ENCODE measurements at places on chromosomes 2 and 18.

- DNase-seq, result no peak
These were observed 20.8 kb upstream of the SOS1 start for GRCh38 chr2:39141334-39142271.

DNA sequence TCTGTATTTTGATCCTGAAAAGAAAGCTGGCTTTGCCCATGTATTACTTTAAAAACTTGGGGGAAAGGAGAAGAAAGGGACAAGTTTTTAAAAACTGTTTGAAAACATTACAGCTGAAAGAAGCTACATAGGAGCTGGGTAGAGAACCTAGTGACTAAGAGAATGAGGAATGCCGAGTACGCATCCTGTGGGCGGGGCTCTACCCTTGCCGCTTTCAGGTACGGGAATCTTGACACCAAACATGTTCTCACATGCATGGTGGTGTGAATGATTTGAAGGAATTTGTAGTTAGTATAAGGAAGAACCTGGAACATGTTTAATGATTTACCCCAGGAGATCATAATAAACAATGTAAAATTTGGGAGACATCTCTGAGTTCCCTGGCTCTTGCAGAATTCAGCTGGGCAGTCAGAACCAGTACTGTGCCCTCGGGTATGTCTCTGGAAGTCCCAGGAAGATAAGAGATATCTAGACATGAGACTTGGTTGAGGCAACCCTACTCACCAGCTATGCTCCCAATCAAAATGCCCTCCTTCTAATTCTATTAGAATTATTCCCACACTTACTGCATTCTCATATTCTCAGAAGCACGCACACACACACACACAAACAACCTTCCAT is 16.5 kb upstream of the TGFA start:
- peak; percentile 53 for DNase-seq

GRCh38 chr2:25473758-25474340 is 132.1 kb upstream of the DNMT3A start:
- DNase-seq, result no peak

DNA sequence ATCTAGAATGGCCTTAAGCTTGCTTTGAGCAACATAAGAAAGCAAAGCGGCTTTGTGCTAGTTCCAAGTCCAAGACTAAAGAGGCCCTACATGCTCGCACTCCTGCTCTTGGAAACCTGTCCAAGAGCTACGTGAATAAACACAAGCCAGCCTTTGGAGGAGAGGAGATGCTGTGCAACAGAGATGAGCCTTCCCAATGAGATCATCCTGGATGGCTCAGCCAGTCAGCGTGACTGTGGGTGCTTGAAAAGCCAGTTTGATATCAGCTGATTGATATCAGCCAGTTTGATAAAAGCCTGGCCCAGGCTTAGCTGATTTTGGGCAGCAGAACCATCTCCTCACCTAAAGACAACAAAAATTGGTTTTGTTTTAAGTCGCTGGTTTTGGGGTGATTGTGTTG is 481.0 kb upstream of the DSEL start:
- no peak for DNase-seq

- no peak for DNase-seq
These were observed 10.2 kb downstream of the USP37 start for GRCh38 chr2:218557941-218558340.

DNA sequence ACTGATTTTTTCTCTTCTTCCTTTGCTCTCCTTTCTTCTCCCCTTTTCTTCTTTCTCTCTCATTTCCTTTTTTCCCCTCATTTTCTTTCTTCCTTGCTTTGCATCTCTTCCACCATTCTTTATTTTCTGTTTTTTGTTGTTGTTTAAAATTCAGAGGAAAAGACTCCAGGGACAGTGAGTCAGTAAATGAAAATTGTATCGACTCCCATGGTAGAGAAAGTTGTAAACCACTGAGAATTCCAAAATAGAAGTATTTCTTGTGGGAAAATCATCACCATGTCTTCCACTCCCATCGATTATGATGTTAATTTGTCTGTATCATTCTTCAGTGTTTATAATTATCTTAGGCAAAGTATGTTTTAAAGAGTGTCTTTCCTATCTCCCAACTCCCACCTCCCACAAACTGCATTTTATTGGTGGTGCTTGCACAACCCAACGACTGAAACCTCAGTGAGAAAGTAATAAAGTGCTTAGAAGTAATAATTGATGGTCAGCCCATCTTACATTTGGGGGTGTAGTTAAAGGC is 134.3 kb downstream of the IRS1 start:
- DNase-seq, result no peak

DNA sequence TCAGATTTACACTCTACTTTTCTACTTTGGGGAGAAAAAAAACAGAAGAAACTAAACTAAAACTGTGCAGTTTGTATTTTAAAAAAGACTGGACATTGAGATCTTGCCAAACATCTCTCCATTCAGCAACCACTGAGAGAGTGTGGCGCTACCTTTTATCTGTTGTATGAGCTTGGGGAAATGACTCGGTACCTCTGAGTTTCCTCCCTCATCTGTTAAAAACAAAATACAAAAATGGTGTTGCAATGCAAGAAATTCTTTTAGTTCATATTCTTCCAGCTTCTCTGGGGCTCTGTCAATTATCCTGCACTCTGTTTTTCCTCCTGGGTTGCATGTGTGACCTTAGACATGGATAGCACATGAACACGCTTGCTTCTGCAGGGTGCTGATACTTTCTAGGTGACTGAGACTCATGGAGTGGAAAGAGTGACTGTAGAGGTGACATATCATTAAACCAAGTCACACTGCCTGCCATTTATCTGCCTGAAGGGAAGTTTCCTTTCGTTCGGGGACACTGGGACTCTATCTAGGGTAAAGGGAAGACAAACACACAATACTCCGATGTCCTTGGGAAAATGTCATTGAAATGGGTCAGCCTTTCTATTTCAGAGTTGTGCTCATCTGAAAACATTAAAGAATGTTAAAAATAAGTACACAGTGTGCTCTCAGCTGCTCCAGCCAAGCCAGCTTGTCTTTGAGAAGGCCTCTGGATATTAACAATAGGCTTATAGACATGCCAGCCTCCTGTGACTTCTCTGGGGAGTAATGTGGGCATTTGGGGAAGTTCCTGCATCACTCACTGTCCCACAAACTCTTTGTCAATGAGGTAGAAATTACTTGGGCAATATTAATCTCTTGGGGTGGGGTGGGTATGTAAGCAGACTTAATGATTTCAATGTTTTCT is 91.4 kb downstream of the TRIB2 start:
- no peak for DNase-seq

DNA sequence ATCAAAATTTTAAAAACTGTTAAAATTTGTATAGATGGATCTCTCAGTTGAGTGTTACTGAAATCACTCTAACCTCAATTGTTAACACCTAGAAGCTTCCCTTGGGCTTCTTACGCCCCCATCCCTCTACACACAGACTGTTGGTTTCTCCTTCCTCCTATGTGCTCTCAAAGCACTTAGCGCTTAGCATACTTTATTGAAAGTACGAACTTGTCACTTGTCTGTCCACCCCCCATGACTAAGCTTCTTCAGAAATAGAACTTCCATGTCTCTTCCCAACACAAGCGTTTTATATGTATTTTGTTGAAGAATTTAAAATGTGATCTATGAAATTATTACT is 441 bp downstream of the MPHOSPH10 start:
- no peak for DNase-seq

DNA sequence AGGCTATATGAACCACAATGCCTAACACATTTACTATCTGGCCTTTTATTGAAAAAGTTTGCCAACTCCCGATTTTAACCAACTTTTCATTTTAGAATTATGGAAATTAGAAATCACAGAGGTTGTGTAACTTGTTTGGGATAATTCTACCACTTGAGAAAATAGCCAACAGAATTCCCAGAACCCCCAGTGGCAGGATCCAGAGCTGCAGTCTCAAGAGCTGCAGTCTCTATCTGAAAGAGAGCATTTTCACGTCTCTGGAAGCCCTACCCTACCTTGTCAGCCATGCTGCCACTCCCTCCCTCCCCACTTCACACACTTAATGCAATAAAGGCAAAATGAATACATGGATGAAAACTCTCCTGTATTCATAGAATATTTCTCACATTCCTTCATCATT is 23.4 kb upstream of the TSPYL6 start:
- DNase-seq, result no peak

- no peak for DNase-seq
These were observed 78.8 kb upstream of the FZD5 start for GRCh38 chr2:207848545-207848928.

- no peak for DNase-seq
These were observed 13.3 kb downstream of the DNAJC27 start for GRCh38 chr2:24958411-24958935.

- no peak for DNase-seq
These were observed 29.0 kb downstream of the ZC3H6 start for GRCh38 chr2:112304298-112304941.

GRCh38 chr2:74747411-74748080 is 86.4 kb upstream of the HK2 start:
- DNase-seq, result no peak

DNA sequence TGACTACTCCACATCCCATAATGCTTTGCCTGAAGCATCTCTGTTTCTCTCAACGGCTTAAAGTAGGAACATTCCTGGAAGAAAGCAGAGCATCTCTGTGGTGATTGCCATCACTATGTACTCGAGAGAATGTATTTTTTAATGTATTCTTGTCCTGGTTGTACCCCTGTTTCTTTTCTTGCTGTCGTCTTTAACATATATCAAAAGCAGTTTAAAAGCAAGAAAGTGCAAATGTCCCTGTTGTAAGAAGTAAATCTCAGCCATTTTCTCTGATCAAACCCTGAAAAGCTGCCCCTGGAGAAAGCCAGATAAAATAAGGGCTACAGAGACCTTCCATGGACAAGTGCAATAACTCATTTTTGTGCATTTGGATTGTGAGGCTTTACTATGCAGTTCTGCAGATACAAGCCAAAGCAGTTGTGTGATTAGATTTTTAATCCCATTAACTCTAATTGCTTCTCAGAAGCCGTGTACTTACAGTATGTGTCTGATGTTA is 70.8 kb downstream of the XIRP2 start:
- DNase-seq, result no peak

- no peak for DNase-seq
These were observed 183.5 kb downstream of the SCG2 start for GRCh38 chr2:223418604-223419199.

- DNase-seq, result no peak
These were observed 1.5 kb upstream of the TNFRSF11A start for GRCh38 chr18:62323483-62324180.

GRCh38 chr2:234290671-234291070 is 206.2 kb downstream of the ARL4C start:
- no peak for DNase-seq

DNA sequence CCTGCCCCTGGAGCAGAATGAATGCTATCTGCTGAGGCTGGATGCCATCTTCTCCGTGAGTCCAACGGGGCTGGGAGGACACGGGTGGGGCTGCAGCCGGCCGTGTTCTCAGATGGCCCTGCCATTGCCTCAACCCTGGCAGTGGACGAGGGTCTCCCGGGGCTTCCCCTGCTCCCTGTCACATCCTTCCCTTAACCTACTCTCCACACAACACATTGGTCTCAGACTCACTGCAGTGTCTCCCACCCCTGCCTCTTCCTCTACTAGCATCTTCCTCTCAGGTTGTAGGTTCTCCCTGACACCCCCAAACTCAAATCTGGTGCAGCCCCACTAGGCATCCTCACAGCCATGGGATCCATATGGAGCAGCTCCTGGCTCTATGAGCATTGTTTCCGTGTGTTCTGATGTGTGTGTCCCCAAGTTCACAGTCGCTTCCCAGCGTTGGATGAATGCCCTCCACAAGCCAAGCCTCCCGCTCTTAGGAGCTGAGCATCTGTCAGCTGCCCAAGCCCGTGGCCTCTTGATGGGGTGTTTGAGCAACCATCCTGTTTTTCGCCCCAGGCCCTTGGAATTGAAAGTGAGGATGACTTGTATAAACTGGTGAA is 27.8 kb downstream of the OTOF start:
- DNase-seq, result no peak

GRCh38 chr2:239382384-239382880 is 18.4 kb downstream of the HDAC4 start:
- DNase-seq, result no peak

- no peak for DNase-seq
These were observed 18.5 kb upstream of the POLI start for GRCh38 chr18:54250846-54251261.

DNA sequence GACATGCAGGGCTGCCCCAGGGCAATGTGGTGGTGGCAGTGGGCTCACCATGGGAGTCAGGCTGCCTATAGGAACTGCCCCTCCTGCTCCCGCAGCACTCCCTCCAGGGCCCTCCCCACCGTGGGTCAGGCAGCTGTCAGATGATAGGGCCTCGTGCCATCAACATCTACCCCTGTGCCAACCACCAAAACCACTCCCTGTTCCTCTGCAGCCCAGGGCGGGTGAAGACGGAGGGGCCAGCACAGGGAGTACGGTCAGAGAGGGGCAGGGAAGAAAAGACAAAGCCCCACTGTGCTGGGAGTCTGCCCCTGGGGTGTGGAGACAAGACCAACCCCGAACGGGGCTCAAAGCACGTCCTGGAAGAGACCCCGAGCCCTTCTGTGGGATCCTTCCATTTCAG is 97.4 kb downstream of the TNS1 start:
- no peak for DNase-seq
